ENCODE measurements at places on chromosomes 2 and 18.
A peak's percentile ranks its signal among the peaks of the same experiment; 100 is the strongest.

- no peak for DNase-seq
These were observed 184.3 kb upstream of the APCDD1 start for GRCh38 chr18:10270151-10270571.

DNA sequence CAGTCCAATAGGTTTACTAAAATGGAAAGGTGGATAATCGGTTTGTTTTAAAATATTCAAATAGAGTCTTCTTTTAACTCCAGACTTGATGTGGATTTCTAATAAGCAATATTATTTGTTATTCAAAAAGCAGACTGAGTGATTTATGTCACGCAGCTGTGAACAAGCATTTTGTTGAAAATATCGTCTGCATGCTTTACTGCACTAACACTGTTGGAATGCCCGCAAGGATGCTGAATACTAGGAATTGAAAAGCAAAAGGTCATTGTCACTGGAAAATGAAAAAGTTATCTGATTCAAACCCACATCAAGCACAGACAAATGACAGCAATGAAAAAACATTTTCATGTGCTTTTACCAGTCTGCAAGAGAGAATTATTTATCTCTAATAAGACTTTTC is 31.1 kb downstream of the CHN1 start:
- no peak for DNase-seq

DNA sequence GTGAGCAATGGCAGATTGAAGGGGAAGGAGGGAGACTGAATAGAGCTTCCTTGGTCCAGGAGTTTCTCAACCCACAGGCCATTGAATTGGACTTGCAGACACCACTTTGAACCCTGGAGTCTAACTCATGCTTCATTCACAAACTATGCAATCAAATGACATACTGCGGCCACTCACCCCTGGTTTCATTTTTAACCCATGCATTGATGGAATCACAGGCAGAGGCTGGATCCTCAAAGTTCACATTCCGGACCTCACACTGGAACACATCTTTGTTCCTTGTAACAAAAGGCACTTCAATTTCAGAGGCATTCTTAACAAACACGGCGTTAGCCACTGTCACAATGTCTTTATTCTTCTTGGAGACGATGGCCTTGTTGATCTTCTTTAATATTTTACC is 40.7 kb downstream of the MRPL44 start:
- no peak for DNase-seq

GRCh38 chr2:202378001-202378400 is 1.9 kb downstream of the BMPR2 start:
- DNase-seq: peak; percentile 50

GRCh38 chr18:67514901-67515540 is 1.5 kb downstream of the DSEL start:
- peak; percentile 36 for DNase-seq

GRCh38 chr2:95530734-95531133 is 46.2 kb upstream of the TRIM43B start:
- peak; percentile 51 for DNase-seq

DNA sequence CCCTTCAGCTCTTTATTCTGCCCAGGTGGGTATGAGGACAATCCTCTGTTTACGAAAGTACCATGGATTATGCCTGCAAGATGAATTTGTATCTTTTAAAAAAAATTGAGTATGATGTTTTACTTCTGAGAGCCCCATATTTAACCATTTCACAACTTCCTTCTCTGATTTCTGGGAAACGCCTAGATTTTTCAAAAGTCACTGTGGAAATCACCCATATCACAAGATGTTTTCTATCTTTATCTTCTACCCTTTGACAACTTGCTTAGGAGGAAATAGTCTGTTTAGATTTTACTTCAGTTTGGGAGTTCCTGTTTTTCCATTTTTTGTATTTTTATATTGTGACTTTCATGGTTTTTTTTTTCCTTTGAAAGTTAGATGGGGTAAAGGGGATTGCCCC is 53.0 kb downstream of the ICOS start:
- DNase-seq: no peak

GRCh38 chr2:191552066-191552465 is 125.9 kb upstream of the NABP1 start:
- no peak for DNase-seq
